Activated naive CD8-positive, alpha-beta T cell treated with anti-CD3 and anti-CD28 coated beads for 36 hours (primary cell): ENCODE measurements at places on chromosomes 1 and 21.

- DNase-seq = no peak
Measured at GRCh38 chr21:33273044-33273443, 6.9 kb downstream of the IL10RB start.

DNA sequence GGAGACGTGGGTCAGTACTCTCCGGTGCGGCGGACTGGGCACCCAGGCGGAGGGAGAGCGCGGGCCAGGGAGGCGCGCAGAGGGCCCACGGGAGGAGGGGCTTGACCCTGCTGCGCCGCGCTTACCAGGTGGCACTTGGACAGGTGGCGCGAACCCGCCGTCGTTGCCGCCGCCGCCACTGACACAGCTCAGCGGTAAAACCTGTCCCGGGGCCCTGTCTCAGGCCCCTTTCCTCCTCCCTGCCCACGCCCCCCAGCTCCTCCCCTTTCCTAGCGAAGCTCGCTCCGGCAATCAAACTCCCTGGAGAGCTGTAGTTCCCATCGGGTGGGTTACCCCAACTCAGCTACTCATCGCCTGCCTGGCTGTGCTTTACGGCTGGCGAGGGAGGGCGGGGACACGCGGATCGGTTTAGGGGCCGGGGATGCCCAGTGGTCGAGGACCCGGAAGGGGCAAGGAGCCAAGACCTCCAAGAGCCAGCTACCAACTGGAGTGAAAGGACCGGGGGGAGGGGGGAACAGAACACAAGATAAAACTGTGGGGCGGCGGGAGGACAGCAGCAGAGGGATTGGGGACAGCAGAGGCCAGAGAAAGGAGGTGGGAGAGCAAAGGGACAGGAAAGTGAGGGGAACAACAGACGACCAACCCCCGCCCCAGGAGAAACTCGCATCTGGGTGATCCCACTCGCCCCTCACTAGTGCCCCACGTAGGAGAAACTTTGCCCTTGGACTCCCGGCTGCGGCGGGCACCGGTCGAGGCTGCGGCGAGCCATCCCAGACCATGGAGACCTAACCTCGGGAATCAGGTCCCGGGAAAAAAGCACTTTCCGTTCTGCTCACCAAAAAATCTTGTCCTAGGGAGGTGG is 2.9 kb downstream of the GFI1 start:
- DNase-seq = peak; percentile 80

GRCh38 chr21:22575165-22575584 is 1577.0 kb downstream of the NCAM2 start:
- DNase-seq = no peak

DNA sequence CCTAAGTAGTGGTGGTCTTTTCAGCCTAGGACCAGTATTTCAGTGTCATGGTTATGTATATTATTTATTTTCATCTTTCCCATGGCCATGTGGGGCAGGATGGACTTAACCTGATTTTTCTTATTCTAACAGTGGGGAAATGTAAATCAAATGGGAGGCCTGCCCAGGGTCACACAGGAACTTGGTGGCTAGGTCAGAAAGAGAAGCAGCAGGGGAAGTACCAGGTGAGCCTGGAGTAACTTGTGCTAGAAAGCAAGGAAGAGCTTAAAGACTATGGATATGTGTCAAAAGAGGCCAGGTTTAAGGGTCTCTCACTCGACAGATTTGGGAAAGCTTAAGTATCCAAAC is 936 bp downstream of the ZFP69B start:
- DNase-seq = no peak

GRCh38 chr1:20770314-20771087 is 16.6 kb downstream of the HP1BP3 start:
- no peak for DNase-seq

DNA sequence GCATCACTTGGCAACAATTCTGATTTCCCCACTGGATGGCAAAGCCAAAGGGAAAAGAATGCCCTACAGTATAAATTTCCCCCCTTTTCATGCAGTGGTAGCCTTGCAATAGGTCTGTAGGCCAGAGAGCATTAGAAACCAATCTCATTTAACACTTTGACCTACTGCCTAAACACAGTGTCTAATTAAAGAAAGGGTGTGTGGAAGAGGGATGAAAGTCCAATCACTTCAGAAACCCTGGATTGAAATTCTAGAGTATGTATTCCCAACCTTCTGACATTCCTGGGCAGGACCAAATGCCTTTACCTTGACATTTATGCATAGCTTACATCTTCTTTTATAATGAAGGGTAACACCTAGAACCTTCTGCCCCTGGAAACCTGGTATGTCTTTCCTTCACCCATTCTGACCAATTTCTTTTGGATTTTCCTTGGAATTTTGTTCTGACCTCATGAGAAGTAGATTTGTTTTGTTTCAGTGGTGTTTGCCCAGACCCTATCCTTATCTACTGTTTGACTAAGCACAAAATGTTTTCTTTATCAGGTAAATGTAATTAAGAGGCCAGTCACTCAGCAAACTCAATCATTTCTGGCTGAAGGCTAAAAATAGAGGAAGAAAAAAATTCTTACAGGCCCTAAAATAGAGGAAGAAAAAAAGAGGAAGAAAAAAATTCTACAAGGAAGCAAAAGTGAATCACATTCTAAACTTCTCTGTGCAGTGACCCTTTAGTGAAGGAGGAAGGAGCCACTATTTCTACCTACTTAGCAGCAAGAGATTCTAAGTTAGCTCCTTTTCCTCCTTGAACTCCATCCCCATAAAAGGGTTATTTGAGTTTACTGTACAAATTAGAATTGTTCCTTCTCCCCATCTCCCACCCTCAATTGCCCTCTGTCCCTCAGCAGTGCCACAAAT is 129.5 kb upstream of the DSCAM start:
- DNase-seq = no peak

- DNase-seq = no peak
Measured at GRCh38 chr1:75470448-75470847, 140.5 kb downstream of the SLC44A5 start.

GRCh38 chr1:91161166-91161565 is 139.3 kb upstream of the ZNF644 start:
- no peak for DNase-seq

DNA sequence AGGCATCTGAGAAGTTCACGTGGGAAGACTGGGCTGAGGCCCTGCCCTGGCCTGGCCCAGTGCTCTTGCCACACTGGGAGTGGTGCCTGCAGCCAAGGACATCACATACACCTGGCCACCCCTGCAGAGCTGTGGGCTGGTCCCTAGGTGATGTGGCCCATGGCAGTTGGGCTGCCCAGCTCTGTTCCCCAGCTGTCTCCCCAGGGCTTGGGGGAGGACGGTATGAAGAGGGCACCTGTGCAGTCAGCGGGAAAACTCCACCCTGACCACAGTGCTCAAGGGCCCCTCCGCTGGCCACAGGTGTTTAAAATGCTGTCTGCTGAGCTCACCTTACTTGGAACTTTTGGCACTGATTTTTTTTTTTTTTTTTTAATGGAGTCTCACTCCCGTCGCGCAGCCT is 120.4 kb upstream of the SLC25A33 start:
- no peak for DNase-seq

GRCh38 chr1:31380181-31380580 is 7.3 kb upstream of the FABP3 start:
- DNase-seq = no peak

- no peak for DNase-seq
Measured at GRCh38 chr1:235051521-235051920, 77.1 kb downstream of the TOMM20 start.

DNA sequence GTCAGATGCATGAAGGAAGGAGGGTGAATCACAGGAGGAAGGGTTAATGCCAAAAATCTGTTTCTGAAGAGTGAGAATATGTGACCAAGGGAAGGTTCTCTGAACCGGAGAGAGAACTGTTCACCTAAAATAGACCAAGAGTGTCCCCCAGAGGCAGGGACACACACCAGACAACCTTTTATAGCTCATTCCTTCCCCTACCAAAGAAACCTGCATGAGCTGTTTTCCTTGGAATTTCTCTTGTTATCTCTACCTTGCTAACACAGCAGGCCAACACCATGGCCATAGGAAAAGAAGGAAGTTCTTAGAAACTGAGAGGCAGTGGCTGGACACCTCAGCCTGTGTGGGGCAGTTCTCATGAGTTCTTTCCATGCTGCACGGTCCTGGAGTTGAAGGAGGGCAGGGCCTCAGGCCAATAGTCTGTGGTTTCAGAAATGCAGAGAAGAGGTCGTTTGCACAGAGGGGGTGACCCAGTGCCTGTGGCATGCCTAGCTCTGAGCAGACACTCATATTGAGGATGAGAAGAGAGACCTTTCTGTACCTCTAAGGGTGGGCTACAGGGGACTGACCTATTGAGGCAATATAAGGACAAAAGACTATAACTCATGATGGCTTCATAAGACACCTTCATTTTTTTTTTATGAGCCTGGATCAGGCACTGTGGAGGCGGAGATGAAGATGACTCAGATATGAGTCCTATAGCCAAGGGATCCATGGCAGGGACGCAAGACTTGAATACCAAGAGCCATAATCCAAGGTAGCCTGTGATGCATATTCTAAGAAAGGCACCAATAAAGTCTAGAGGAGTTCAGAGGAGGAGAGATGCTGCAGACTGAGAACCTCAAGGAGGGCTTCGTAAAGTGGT is 39.4 kb downstream of the IGFN1 start:
- DNase-seq = no peak

DNA sequence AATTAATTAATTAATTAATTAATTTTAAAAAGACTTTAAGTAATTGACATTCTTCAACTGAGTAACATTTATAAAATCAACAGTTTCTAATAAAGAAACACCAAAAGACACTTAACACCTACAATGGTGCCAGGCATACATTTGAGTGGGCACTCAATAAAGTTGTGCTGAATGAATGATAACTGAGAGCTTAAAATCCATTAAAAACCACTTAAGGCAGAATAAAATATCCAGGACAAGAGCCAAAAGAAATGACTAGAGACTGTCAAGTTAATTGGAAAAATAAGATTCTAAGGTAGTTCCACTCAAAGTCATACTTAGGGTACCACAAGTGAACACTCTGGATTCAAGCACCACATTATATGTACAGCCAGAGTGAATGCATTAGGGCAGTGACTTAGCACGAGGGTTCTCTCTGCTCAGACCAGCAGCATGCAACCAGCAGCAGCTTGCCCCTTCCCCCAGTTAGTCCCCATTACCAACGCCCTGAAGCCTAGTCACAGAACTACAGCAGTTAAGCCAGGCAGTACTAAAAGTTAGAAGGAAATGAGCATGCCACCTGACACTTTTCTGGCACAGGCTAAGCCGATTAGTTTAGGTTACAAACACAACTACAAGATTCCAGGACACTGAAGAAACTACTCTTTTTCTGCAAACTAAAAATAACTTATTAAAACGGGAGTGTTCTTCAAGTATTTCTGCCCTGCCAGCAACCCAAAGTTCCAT is 46.5 kb downstream of the LUZP1 start:
- DNase-seq = no peak
